ENCODE measurements at places on chromosomes 2 and 18.

DNA sequence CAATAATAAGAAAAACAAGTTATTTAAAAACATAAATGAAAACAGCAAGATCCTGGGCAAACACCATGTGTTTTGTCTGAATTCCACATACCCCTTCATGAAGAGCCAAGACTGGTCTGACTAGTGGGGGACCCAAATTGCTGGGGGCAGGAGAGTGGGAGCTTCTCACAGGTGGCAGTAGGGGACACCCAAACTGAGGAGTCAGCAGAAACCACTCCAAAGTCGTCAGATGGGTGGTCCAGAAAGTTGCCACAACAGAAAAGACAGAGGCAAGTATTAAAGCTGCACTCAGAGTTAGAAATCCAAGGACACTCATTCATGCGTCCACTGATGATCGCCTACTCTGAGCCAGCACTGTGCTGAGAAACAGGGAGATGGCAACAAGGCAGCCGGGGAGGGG is 12.3 kb upstream of the LCLAT1 start:
- no peak for DNase-seq

DNA sequence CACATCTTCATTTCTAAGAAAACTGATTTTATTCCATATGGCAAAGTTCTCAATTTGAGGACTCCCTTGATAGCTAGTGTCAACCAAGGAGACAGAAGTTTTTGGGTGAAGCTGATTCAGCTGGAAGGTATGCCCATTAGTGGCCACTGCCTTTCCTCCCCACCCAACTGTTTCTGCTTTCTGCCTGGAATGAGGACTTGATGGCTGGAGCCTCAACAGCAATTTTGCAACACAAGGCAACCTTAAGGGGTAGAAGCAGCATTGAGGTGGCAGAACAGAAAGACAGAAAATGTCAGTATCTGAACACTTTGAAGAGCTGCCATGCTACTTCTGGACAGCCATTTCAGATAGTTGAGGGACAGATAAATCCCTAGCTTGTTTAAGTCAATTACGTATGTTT is 47.0 kb downstream of the INHBB start:
- DNase-seq: no peak

GRCh38 chr18:45006934-45007333 is 326.2 kb downstream of the SETBP1 start:
- DNase-seq: no peak

DNA sequence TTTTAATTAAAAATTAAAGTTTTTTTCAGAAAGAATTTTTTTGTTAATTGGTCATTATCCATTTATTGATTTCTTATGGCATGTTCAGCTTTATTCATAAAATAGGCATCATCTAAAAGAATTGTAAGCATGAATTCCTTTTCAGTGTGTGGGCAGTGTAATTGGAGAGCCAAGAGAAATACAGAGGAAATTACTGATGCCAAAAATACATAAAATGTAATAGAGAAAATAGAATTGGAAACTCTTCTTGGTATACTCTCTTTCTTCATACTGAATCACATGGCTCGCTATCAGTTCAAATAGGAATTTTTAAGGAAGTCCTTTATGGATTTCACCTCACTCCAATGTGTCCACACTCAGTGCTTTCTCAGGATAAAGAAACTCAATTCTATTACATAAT is 663.6 kb upstream of the NRXN1 start:
- no peak for DNase-seq

- peak; percentile 48 for DNase-seq
Observed at GRCh38 chr18:3129053-3129864, 90.5 kb downstream of the MYOM1 start.

- DNase-seq: no peak
Observed at GRCh38 chr2:216505133-216506106, 6.8 kb downstream of the RPL37A start.

GRCh38 chr2:79393107-79393685 is 119.7 kb upstream of the CTNNA2 start:
- no peak for DNase-seq

DNA sequence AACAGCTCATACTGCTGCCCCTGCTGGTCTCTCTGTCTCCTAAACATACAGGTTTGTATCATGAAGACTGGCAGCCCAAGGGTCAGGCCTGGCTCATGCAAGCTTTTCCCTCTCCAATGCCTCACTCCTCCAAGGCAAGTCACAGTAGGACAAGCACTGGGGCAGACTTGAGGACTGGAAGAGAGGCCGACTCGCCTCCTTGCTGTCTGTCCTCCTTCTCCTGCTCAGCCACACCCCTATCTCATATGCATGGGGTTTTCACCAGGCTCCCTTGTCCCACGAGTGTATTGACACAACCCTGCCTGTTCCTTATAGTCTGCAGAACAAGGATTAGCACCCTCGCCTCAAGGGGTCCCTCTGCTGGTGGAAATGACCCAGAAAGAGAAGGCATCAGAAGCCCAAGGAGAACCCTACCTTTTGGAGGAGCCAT is 223.7 kb downstream of the SOX11 start:
- DNase-seq: no peak

GRCh38 chr2:222088561-222088960 is 210.2 kb downstream of the PAX3 start:
- no peak for DNase-seq

Measured in AG09309 (cell line).